Liver (tissue), 10 donors: ENCODE measurements at places on chromosomes 16 and 17.
A peak's percentile ranks its signal among the peaks of the same experiment; 100 is the strongest.

- no peak for DNase-seq
- no peaks in the 10 kb centered on the region for H3K36me3 ChIP-seq
- peak overlapping the region; percentile 81 for H3K27ac ChIP-seq
- H3K4me3 ChIP-seq = peak overlapping the region; percentile 48
- H3K27me3 ChIP-seq = no peaks in the 10 kb centered on the region
Observed at GRCh38 chr17:78127888-78128550, 536 bp downstream of the TMC6 start.

DNA sequence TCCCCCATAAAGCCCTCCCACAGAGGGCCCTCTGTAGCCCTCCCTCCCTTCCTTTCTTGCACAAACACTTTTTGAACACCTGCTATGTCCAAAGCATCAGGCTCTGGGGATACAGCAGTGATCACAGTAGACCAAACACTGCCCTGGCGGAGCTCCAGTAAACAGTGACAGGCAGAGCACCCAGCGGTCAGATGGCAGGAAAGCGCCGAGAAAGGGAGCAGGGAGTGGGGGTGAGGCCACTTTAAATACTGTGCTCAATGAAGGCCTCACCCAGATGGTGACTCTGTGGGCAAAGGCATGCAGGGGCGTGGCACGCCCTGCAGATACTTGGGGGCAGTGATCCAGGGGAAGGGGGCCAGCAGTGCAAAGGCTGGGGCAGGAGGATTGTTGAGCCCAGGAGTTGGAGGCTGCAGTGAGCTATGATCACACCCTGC is 7.6 kb downstream of the PRR29 start:
- no peak overlapping the region for H3K4me3 ChIP-seq
- H3K27me3 ChIP-seq = no peaks in the 10 kb centered on the region
- peak; percentile 58 for DNase-seq
- no peak overlapping the region for H3K27ac ChIP-seq
- H3K36me3 ChIP-seq = peaks cover 3% of the 10 kb centered on the region

DNA sequence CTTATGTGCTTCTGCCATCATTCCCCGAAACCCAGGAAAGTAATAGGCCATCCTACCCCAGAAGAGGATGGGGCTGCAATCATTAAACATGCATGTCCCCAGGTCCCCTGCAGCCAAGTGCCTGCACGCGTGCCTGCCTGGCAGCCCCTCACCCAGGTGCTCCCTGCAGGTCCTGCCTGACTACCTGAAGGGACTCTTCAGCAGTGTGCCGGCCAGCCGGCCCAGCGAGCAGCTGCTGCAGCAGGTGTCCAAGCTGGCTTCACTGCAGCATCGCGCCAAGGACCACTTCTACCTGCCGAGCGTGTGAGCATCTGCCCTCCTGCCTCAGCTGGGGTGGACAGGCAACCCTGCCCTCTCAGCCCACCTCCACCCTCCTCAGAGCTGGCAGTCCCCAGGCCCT is 16.2 kb upstream of the ALKBH5 start:
- H3K27ac ChIP-seq = no peak overlapping the region

GRCh38 chr16:21265104-21265837 is 12.8 kb downstream of the CRYM start:
- no peak overlapping the region for H3K4me3 ChIP-seq
- H3K36me3 ChIP-seq = no peaks in the 10 kb centered on the region
- peak overlapping the region; percentile 92 for H3K27ac ChIP-seq
- H3K4me1 ChIP-seq = peaks cover 21% of the 10 kb centered on the region
- no peaks in the 10 kb centered on the region for H3K27me3 ChIP-seq
- no peak for DNase-seq

DNA sequence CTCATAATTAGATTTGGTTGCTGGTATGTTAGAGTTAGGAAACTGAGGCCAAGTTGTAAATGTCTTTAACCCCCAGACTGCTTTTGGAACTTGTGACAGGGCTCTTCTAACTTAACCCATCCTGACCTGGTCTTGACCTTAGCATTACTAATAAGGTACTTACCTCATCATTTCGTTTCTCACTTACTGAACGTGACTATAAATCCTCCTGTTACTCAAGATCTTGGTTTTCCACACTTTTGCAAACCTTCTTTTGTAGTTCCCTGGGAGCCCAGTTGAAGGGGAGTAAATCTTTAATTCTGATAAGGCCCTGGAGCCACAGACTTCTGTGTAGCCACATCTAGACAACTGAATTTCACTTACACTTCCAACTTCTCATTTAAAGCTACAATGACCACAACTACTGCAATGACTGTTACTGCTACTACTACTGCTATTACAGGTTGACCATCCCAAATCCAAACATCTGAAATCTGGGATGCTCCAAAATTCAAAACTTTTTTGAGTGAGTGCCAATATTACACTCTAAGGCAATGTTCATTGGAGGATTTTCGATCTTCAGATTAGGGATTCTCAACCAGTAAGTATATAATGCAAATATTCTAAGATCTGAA is 248.8 kb upstream of the TBX2 start:
- H3K4me1 ChIP-seq = no peaks in the 10 kb centered on the region
- no peaks in the 10 kb centered on the region for H3K36me3 ChIP-seq
- H3K27ac ChIP-seq = no peak overlapping the region
- no peak for DNase-seq
- no peak overlapping the region for H3K4me3 ChIP-seq

DNA sequence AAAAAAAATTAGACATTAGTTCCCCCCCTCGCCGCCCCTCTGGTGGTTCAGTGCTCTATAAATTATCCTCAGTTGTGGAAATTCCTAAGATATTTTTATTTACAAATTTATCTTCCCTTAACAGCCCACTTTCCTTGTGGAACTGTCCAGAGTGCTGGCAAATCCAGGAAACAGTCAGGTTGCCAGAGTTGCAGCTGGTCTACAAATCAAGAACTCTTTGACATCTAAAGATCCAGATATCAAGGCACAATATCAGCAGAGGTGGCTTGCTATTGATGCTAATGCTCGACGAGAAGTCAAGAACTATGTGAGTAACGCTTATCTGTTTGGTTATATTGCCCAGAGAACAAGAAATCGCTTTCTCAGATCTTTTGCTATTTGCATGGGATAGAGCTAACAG is 2.9 kb downstream of the KPNB1 start:
- no peak for DNase-seq
- H3K4me1 ChIP-seq = peaks cover 6% of the 10 kb centered on the region
- no peak overlapping the region for H3K27ac ChIP-seq
- H3K36me3 ChIP-seq = peaks cover 15% of the 10 kb centered on the region

GRCh38 chr16:87995644-87996043 is 44.4 kb downstream of the BANP start:
- no peak overlapping the region for H3K4me3 ChIP-seq
- H3K27ac ChIP-seq = no peak overlapping the region
- H3K27me3 ChIP-seq = no peaks in the 10 kb centered on the region
- H3K4me1 ChIP-seq = no peaks in the 10 kb centered on the region

GRCh38 chr17:64051153-64051552 is 30.7 kb upstream of the ICAM2 start:
- peaks cover 97% of the 10 kb centered on the region for H3K36me3 ChIP-seq
- H3K27me3 ChIP-seq = no peaks in the 10 kb centered on the region
- no peaks in the 10 kb centered on the region for H3K4me1 ChIP-seq
- no peak overlapping the region for H3K4me3 ChIP-seq
- DNase-seq = no peak
